Hematopoietic multipotent progenitor cell treated with erythropoietin and hydrocortisone succinate and interleukin-3 and kit ligand, for 17 days (in vitro differentiated cells): ENCODE measurements at places on chromosomes 16 and 17.

GRCh38 chr16:12406926-12407690 lies 396.6 kb downstream of the CPPED1 start:
- no peak for DNase-seq

DNA sequence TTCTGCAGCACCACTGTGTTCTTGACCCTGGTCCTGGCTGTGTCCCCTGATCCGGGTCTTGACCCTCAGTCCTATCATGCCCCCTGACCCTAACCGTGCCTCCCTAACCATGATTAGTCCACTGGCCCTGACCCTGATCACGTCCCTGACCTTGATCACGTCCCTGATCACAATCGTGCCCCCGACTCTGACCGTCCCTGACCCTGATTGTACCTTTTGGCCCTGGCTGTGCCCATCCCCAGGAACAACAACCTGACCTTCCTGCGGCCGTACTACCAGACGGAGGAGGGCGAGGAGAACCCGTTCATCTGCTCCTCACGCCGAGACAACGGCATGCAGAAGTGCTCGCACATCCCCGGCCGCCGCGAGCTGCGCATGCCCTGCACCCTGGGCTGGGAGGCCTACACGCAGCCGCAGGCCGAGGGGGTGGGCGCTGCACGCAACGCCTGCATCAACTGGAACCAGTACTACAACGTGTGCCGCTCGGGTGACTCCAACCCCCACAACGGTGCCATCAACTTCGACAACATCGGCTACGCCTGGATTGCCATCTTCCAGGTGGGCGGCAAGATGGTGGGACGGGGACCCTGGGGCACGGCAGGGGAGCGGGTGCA lies 24.9 kb downstream of the TPSG1 start:
- no peak for DNase-seq

- no peak for DNase-seq
Measured at GRCh38 chr16:87926246-87927194, 9.8 kb downstream of the CA5A start.

GRCh38 chr16:8548166-8548565 lies 42.1 kb downstream of the TMEM114 start:
- DNase-seq = no peak

DNA sequence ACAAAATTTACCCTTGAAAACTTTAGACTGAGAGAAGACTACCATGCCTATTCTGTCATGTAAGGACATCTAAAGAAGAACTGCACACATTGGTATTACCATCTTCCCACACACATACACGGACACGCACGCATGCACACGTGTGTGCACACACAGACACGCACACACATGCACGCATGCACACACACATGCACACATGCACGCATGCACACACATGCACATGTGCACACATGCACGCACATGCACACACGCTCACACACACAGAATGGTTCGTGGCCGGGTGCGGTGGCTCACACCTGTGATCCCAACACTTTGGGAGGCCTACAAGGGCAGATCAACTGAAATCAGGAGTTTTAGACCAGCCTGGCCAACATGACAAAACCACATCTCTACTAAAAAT lies 296.9 kb upstream of the HSBP1 start:
- no peak for DNase-seq

DNA sequence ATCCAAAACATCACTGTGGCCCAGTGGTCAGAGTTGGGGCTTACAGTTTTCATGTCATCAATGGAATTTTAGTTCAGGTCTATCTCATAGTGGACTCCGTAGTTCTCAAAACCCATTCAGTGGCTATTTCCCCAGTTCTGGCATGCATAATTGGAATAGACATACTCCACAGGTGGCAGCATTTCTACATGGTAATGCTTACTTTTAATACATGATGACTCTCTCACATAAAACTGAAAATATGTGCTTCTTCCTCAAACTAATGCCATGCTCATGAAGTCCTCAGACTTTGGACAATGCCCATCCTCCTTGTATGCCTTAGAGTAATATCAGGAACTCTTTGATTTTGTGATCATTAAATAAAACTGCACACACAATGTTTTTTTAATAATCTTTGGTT lies 857.4 kb upstream of the GOT2 start:
- no peak for DNase-seq

DNA sequence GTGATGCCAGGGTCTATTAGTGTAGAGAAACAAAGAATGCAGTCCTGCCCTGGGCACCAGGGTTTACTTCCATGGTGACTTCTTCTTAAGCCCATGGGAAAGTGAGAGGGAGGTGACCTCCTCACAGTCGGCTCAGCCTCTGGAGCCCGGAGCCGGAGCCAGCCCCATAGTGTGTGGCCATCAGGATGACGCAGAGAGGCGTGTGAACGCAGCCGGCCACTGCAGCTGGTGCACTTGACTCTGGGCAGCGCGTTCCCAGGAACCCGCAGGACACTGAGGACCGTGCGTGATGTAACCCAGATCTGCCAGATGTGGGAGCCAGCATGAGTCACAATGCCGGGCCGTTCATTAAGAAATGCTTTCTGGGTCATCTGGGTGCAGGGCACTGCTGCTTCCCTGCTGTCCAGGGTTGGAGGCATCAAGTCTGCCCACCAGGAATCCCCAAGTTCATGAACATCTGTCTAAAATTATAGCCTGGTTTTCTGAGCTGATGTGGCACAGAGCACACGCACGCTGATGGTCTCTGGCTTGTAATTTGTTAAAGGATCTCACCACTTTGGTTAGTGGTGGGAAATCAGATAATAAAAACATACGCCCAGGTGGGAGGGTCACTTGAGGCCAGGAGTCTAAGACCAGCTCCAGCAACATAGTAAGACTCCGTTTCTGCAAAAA lies 114.1 kb downstream of the PITPNC1 start:
- DNase-seq = no peak

GRCh38 chr17:68534695-68535088 lies 22.5 kb downstream of the PRKAR1A start:
- DNase-seq = no peak

- DNase-seq = peak; percentile 9
Measured at GRCh38 chr17:16214190-16215001, 938 bp downstream of the NCOR1 start.

GRCh38 chr16:89537549-89537925 lies 22.9 kb upstream of the RPL13 start:
- DNase-seq = no peak

- DNase-seq = no peak
Measured at GRCh38 chr16:78487471-78487870, 388.0 kb downstream of the WWOX start.

GRCh38 chr16:85490407-85491057 lies 122.6 kb upstream of the GSE1 start:
- no peak for DNase-seq

DNA sequence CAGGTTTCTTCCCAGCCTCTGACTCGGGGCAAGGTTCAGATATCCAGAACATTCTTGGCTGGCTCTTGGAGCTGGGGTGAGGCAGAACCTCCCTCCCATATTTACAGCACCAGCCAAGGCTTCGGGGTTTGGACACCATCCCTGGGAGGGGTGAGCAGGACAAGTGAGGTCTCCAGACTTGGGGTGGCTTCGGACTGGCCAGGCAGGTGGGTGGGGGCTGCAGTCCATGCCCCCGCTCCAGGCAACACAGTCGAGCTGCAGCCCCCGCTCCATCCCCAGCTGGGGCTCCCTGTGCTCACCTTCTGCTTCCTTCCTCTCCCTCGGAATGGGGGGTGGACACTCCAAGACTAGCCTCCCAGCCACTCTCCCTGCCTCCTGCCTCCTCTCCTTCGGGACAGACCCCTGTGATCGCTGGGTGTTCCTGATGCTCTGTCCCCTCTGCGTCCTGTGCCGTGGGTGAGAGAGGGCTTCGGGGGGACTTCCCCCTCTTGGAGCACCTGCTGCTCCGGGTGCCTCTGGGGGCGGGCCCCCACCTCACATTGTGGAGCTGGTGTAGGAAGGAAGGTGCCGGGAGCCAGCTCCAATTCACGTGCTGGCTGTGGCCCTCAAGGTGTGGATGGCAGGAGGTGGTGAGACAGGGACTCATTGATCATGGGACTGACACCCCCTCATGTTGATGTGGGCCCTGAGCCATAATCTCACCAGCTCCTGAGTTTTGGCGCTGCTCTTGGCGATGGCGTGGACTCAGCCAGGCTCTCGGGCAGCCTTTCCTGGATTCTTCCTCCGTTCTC lies 189.2 kb downstream of the SEC14L1 start:
- DNase-seq = no peak

- DNase-seq = no peak
Measured at GRCh38 chr17:33234930-33235685, 58.0 kb downstream of the ASIC2 start.

DNA sequence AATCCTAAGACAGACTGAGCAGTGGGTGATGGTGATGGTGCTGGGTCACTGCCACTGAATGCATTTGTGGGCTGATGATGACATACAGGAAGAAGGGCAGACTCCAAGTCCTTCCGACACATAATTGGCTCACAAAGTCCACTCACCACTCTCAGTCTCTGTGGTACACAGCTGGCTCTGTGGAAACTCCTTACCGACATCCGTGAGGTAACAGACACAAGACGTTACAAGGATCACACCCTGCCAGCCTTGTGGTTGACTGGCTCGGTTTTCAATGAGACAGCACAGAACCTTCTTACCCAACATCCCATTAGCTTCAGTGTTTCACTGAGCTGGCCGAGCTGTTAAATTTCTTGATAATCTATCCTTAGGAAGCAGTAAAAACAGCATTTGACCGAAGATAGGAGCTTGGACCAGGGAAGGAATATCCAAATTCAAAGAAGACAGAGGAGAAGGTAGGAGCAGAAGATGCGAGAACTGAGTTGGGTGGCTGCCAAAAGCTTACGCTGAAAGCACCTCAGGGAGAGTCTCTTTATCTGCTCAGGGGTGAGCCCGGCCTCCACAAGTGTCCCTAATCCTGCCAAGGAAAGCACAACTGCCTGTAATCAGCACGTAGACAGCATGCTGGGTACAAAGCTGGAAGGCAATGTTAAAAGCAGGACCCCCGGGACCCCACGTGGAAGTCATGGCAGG lies 5.5 kb upstream of the MXRA7 start:
- DNase-seq = peak; percentile 89

DNA sequence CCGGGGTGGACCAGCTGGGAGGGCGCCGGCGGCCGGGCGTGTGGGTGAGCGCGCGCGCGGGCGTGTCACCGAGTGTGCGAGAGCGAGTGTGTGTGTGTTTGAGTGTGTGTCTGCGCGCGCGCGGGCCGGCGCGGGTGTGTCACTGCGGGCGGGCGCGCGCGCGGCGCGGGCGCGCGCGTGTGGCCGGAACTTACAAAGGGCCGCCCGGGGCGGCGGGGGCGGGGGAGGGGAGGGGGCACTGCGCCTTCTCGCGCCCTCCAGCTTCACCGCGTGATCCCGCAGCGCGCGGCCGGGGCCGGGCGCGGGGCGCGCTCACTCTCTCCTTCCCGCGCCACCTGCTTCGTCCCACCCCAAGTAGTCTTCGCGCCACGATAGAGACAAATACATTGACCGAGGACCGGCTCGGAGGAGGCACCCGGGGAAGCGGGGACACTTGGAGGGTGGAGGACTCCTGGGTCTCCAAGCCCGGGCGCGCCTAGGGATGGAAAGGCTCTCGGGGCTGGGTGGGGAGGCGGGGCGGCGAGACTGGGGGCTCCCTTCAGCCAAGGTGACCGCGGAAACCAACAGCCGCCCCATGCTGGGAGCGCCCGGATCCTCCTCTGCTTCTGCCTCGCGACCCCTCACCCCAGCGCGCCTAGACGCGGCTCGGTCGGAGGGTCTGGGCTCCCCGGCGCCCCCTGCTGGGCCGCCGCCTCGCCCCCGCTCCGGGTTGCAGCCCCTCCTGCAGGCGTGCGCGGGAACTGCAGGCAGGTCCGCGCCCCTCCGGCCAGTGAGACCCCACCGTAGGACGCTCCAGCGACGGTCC lies at the start of gene SRCIN1:
SRCIN1 (minus strand) TSS at position 112 of the 805 bp plus-strand sequence. CDS start 247 bp downstream, outside the sequence.
- no peak for DNase-seq

- DNase-seq = no peak
Measured at GRCh38 chr16:48204825-48205151, 39.3 kb upstream of the LONP2 start.

GRCh38 chr16:3443108-3444031 lies at the start of the genes NAA60 and ZNF597:
NAA60 (plus strand) TSS chr16:3443680; CDS start chr16:3476228, 32,548 bp downstream.
ZNF597 (minus strand) TSS chr16:3443504; CDS start chr16:3443153, 351 bp downstream.
- DNase-seq = peak; percentile 88

DNA sequence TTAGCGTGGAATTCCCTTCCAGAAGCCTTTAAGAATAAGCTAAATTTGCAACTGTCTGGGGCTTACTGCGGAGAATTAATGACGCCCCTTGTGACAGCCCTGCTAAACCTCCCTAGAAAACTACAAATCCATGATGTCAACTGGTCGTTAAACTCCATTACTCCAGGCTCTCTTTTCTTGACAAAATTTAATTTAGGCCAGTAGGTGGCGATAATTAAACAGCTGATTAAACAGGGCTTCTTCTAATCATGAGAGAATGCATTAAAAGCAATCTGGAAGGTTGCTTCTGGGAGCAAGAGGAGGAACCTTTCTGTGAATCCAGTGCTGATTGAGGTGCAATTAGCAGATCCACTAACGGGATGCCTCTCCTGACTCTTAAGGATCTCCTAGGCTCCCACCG lies 8.1 kb upstream of the NLRP1 start:
- peak; percentile 18 for DNase-seq

DNA sequence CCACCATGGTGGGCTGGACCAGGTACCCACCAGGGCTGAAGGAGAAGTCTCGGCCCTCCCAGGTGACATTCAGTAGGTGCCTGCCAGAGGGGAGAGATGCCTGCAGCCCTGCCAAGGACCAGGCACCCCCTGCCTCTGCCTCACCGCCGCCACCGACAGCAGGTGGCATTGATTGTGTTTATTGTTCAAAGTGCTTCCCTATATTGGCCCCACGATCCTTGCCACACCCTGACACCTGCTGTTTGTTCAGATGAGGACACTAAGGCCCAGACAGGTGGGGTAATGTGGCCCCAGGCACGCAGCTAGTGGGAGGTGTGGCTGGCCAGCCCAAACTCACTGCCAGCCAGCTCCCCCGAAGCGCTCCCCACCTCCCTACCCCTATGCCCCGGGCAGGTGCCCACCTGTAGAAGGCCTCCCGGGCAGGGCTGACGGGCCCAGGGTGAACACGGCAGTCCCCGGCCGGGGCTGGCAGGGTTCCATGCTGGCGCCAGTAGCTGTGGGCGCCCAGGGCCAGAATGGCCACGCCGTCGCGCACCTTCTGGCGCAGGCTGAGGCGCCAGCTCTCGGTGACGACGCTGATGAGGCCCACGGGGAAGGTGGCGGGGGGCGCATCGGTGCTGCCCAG lies 8.0 kb downstream of the GRIN2C start:
- DNase-seq = no peak

DNA sequence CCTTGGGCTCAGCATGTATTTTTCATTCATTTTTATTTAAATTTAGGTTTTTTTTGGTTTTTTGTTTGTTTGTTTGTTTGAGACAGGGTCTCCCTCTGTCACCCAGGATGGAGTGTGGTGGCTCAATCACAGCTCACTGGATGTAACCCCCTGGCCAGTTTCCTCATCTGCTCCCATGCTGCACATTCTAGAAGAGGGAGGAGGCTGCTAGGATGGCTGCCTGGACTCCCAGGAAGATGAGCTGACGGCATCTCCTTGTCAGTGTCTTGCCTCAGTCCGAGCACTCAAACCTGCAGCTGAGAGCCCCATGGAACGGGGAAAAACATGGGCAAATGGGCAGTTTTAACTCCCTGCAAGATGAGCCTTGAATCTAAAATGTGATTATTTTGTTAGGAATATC lies 7.5 kb downstream of the MEAK7 start:
- no peak for DNase-seq

GRCh38 chr16:79047337-79047736 lies 553.2 kb downstream of the MAF start:
- no peak for DNase-seq
